ENCODE measurements at places on chromosomes 5 and 9. TPM values are rescaled to one million over a fixed set of nuclear protein-coding genes. Genes with fewer than 3 reads are reported as not detected.

The SLC34A1 gene
- not detected for total RNA-seq

The LCN9 gene
- total RNA-seq, result not detected

The PNPLA7 gene
- total RNA-seq, result 4.4 TPM

The PCDHA11 gene
- 0.12 TPM for total RNA-seq

The MCC gene
- total RNA-seq, result 28.8 TPM

The TBC1D9B gene
- total RNA-seq, result 33.5 TPM

The CDKN2B gene
- 3.9 TPM for total RNA-seq

The SLC46A2 gene
- not detected for total RNA-seq

GRCh38 chr5:69152731-69153130 lies 14.2 kb upstream of the CCNB1 start:
- H3K4me3 ChIP-seq, result no peak overlapping the region
- no peak overlapping the region for H3K27ac ChIP-seq
- H3K36me3 ChIP-seq, result no peaks in the 10 kb centered on the region
- DNase-seq, result no peak
- H3K27me3 ChIP-seq, result no peaks in the 10 kb centered on the region

- H3K27me3 ChIP-seq, result no peaks in the 10 kb centered on the region
- H3K4me3 ChIP-seq, result no peak overlapping the region
- H3K4me1 ChIP-seq, result no peaks in the 10 kb centered on the region
- H3K27ac ChIP-seq, result no peak overlapping the region
- no peak for DNase-seq
- no peaks in the 10 kb centered on the region for H3K36me3 ChIP-seq
Measured at GRCh38 chr5:157864067-157864466, 5.1 kb upstream of the CLINT1 start.

GRCh38 chr9:20512106-20512505 lies 110.2 kb downstream of the MLLT3 start:
- DNase-seq, result no peak
- no peaks in the 10 kb centered on the region for H3K36me3 ChIP-seq

DNA sequence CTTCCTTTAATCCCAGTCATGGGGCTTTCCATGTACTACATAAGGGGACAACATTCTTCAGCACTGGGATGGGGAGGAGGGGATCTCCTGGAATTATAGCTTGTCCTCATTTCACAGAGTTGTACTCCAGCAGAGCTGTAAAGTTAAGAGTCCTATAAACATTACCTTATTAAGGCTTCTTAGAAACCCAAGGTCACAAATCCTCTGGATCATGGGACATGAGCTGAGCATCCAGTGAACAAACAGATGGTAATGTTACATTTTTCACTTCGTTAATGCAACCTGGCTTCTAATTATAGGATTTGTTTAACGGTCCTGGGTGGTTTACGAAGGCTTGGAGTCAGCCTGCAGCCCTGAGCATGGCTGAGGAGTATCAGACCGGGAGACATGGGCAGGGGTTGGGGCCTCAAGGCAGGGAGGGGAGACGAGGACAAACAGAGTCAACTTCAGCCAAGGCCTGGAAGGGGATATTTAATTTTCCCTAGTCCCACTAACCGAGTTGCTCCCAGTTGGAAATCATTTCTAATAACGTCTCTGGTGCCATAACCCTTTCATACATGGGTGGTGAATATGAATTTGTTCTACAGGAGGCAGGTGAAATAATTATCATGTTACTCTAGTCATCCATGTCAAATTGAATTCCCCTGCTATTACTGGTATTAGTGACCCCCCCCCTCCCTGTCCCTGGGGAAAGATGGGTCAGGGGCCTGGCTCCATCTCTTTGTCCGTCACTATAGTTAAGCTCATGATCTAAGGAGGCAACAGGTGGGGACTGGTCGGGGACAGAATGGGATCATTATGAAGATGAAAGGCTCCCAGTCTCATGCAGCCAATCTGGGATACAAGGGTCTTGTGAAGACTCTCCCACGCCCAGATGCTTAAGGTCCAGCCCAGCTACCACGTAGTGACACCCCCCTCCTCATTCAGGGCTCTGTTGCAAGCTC lies 10.7 kb upstream of the IL17B start:
- DNase-seq, result no peak
- H3K36me3 ChIP-seq, result no peaks in the 10 kb centered on the region
- no peaks in the 10 kb centered on the region for H3K27me3 ChIP-seq
- H3K4me1 ChIP-seq, result peaks cover 57% of the 10 kb centered on the region
- H3K27ac ChIP-seq, result peak overlapping the region; percentile 93

DNA sequence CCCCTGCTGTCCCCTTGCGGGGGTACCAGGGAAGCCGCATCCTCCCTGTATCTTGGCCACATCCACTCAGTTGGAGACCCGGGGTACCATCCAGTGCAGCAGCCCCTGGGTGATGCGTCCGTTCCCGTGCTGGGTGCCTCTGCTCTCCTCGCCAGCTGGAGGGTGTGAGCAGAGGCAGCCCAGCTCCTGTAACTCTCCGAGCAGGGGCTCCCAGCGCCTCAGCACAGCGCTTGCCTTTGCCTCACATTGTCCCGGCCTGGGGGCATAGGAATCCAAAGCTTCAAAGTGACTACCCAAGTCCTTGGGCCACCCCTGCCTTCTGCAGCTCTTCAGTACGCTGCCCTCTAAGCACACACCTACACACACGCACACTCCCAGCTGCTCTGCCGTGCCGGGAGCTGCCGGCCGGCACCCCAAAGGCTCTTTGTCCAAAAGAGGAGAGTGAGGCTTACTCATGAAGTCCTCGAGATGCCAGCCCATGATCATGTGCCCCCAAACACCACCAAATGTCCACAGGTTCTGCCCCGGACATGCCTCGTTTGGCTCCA lies 733 bp downstream of the ANGPTL2 start:
- peak overlapping the region; percentile 95 for H3K27ac ChIP-seq
- peak overlapping the region; percentile 60 for H3K4me3 ChIP-seq

DNA sequence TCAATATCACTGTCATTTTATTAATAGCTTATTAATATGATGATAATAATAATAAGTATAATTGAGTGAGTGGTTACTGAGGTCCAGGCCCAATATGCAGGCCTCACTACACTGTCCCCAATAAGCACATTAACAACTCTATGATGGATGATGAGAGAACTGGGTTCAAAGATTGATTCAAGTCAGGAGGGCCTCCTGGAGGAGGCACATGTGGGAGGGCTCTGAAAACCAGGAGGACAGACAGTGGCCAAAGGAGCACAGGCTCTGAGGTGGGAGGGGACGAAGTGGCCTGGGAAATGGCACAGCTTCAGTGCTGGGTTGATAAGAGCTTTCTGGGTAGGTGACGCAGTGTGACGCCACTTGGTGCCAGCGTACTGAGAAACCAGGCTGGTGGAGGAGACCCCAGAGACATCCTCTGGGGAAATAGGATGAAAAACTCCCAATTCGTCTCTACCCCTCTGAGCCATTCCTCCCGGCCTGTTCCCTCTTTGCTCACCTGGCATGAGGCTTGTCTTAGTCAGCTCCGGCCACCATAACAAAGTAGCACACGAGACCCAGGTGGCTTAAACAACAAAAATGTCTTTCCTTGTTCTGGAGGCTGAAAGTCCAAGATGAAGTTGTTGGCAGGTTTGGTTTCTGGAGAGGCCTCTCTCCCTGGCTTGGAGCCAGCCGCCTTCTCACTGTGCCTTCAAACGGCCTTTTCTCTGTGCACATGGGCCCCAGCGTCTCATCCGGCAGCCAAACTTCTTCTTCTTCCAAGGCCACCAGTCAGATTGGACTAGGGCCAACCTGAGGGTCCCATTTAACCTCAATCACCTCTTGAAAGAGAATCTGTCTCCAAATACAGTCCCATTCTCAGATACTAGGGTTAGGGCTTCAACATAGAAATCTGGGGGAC lies 31.6 kb downstream of the NTNG2 start:
- no peaks in the 10 kb centered on the region for H3K36me3 ChIP-seq
- no peaks in the 10 kb centered on the region for H3K27me3 ChIP-seq
- no peak for DNase-seq
- H3K4me3 ChIP-seq, result no peak overlapping the region
- no peaks in the 10 kb centered on the region for H3K4me1 ChIP-seq

DNA sequence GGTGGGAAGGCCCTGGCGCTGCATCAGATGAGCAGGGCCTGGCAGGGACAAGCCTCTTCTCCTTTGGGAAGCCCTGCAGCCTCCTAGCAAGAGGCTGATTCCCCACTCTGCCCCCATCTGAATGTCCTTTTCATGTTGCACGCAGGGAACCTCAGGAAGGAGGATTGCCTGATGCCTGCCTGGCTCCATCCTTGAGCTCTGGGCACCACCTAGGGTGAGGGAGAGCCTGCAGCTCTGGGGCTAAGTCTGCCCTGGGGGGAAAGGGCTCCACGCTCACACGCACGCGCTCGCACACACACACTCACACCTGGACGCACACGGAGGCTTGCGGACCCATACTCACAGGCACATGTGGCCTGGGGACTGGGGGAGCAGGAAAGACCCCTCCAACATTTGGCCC lies 86.6 kb downstream of the LMX1B start:
- DNase-seq, result no peak
- H3K27me3 ChIP-seq, result no peaks in the 10 kb centered on the region
- peaks cover 13% of the 10 kb centered on the region for H3K4me1 ChIP-seq
- H3K4me3 ChIP-seq, result no peak overlapping the region
- no peaks in the 10 kb centered on the region for H3K36me3 ChIP-seq

DNA sequence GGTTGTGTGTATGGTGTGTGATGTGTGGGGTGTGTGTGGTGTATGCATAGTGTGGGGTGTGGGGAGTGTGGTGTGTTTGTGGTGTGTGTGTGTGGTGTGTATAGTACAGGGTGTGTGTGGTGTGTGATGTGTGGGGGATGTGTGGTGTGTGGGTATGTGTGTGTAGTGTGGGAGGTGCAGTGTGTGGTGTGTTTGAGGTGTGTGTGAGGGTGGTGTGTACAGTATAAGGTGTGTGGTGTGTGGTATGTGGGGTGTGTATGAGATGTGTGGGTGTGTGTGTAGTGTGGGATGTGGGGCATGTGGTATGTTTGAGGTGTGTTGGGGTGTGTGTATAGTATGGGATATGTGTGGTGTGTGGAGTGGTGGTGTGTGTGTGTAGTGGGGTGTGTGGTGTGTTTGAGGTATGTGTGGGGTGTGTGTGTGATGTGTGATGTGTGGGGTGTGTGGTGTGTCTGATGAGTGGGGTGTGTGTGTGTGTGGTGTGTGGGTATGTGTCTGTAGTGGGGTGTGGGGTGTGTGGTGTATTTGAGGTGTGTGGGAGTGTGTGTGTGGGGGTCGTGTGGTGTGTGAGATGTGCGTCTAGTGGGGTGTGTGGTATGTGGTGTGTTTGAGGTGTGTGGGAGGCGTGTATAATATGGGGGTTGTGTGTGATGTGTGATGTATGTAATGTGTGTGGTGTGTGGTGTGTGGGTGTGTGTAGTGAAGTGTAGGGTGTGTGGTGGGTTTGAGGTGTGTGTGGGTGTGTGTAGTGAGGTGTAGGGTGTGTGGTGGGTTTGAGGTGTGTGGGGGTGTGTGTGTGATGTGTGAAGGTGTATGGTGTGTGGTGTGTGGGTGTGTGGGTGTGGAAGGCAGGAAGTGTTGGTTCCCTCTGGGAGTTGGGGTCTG lies 8.6 kb downstream of the ECSCR start:
- DNase-seq, result no peak
- peaks cover 6% of the 10 kb centered on the region for H3K36me3 ChIP-seq
- no peak overlapping the region for H3K4me3 ChIP-seq
- H3K27ac ChIP-seq, result no peak overlapping the region

DNA sequence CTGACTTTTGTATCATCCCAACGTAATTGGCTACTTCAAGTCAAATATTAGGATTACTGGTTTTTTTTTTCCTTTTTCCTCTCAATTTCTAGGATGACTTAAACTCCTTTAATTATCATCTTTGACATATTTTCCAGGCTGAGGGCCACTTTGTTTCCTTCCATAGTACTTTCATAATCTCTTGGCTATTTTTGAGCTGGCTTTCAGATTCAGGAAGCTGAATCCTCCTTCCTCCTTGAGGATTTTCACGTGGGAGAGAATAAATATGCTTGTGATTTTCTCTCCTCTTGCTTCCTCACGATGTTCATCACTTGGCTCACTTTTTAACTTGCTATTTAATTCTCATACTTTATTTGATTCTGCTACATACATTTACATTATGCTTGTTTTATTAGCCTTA lies 88.1 kb downstream of the ITGA1 start:
- no peak overlapping the region for H3K4me3 ChIP-seq
- DNase-seq, result no peak
- no peaks in the 10 kb centered on the region for H3K27me3 ChIP-seq
- no peaks in the 10 kb centered on the region for H3K36me3 ChIP-seq
- H3K27ac ChIP-seq, result peak overlapping the region; percentile 32

- H3K4me3 ChIP-seq, result no peak overlapping the region
- no peaks in the 10 kb centered on the region for H3K4me1 ChIP-seq
- H3K27me3 ChIP-seq, result no peaks in the 10 kb centered on the region
- no peak for DNase-seq
- H3K27ac ChIP-seq, result no peak overlapping the region
Measured at GRCh38 chr9:18037981-18038380, 436.0 kb upstream of the ADAMTSL1 start.

DNA sequence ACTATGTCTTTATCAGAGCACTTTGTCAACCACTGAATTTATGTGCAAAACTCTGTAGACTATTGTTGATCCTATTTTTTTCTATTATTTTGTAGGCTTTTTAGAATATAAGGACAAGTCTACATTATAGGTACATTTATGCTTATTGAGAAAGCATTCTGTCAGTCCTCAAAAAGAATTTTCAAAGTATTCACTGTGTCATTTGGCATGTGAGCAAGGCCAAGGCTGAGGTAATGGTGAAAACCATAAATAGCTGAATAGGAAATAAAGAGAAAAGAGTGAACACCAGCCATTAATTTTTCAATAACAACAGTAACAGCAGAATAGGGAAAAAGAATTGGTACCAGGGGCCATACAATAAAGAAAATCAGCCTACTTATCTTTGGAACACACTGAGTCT lies 21.0 kb downstream of the SKIC3 start:
- DNase-seq, result no peak
- no peaks in the 10 kb centered on the region for H3K27me3 ChIP-seq
- no peak overlapping the region for H3K27ac ChIP-seq

GRCh38 chr5:159471904-159472303 lies 141.6 kb upstream of the IL12B start:
- H3K4me1 ChIP-seq, result no peaks in the 10 kb centered on the region
- DNase-seq, result no peak
- H3K27ac ChIP-seq, result no peak overlapping the region
- no peaks in the 10 kb centered on the region for H3K36me3 ChIP-seq
- no peaks in the 10 kb centered on the region for H3K27me3 ChIP-seq
- no peak overlapping the region for H3K4me3 ChIP-seq

Measured in right atrium auricular region (tissue), 2 donors.